ENCODE measurements at places on chromosomes 4 and X.

DNA sequence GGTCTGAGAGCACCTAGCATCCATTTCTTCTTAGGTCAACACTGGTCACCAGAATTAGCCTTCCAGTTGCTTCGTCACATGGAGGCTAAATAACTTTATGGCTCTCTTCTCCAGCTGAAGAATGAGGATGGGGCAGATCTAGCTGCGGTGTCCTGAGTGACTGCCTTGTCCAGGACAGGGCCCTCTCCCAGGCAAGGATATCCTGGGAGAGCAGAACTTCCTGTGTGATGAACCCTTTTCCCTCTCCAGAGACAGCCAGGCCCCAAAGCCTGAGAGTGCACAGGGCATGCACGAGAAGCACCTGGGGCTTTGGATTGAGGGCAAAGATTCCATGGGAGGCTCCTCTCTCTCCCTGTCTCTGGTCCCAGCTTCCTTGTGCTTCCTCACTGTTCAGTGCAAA is 108.2 kb upstream of the MAMLD1 start:
- DNase-seq = no peak

DNA sequence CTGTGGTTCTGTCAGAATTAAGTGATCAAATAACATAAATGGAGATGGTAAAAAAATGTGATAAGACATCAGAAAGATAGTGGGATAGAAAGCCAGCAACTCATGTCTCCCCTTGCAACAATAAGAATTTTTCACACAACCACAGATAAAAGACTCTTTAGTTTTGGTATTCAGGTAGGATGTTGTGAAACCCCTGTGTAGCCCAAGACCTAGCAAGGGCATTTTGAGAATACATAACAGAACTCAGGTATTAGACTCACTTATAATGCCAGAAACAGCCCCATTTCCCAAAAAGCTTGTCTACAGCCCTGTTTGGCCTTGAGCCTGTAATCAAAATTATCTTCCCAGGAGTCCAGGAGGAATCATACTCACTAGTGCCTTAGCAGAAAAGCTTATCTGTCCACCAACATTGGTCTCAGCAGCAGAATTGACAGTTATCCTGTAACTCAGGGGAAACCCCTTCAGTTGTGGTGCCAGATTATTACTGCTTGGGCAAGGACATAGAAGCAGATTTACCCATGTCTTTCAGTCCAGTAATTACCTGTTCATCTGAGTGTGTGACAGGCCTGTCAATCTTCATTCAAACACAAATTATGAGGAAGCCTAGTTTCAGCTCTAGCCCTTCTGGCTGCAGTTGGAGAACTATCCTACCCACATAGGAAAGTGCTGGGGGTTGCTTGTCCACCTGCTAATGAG is 41.0 kb upstream of the UGT2B17 start:
- no peak for DNase-seq

DNA sequence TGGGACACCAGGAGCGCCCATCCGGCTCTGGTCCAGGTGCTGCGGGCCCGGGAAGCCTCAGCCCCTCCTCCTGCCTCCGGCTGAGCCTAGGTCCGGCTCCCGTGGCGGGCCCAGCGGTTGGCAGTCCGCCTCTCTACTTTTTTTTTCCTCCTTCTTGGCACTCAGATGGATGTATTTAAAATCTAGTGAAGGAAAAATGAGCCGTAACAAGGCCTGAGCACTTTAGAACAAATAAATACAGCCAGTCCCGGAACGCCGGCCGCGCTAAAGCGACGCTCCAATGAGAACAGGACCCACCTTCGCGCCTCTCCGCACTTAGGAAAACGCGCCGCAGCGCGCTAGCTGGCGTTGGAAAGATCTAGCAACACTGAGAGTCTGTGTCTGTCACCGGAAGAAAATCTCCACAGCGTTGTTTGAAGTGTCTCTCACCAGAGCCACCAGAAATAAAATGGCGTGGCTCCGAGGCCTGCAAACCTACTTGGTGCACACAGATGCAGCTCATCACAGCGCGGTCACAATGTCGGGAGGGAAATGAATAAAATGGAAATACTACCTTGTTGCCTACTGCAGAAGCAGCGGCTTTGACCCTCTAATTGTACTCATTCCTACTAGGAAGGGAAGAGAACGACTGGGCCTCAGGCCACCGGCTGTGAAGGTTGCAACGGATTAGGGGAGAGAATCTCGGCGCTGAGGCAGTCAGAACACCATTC is 4.7 kb downstream of the NEUROG2 start:
- DNase-seq = no peak

GRCh38 chr4:47442980-47443379 is 20.5 kb downstream of the COMMD8 start:
- DNase-seq = no peak

GRCh38 chr4:129598582-129598981 is 502.6 kb downstream of the C4orf33 start:
- no peak for DNase-seq

DNA sequence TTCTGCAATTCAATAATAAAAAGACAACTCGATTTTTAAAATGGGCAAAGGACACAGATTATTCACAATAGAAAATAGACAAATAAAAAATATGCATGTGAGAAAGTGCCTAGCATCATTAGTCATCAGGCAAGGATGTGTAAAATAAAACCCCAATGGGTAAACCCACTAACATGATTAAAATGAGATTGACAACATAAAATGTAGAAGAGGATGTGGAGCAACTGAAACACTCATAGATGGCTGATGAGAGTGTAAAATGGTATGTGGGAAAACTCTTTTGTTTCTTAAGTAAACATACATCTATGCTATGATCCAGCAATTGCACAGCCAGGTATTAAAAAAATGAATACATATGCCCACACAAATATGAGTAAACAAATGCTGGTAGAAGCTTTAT is 177.6 kb downstream of the IQCM start:
- DNase-seq = no peak
